Type B pancreatic cell (in vitro differentiated cells): ENCODE measurements at places on chromosomes 3 and 15. TPM values are rescaled to one million over a fixed set of nuclear protein-coding genes. Genes with fewer than 3 reads are reported as not detected.

- DNase-seq: no peak
Measured at GRCh38 chr3:149134575-149134974, 5.1 kb downstream of the HPS3 start.

- no peak for DNase-seq
Measured at GRCh38 chr3:185555101-185555501, 2.7 kb upstream of the LIPH start.

DNA sequence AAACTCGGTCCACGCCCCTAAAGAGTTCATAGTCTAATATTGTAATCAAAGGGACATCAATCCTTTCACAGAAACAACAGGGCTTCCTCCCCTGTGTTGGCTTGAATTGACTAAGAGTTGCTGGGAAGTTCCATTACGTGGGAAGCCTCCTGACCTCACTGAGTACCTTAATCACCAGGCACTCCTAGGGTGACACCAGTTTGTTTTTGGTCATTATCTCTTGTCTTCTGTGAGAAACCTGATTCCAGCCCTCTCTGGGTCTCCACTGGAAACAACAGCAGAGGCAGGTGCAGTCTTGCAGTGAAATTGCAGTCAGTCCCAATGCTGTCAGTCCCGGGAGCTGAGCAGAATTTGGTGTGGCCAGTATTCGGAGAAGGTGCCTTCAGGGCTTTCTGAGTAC is 55.4 kb downstream of the BOC start:
- no peak for DNase-seq

DNA sequence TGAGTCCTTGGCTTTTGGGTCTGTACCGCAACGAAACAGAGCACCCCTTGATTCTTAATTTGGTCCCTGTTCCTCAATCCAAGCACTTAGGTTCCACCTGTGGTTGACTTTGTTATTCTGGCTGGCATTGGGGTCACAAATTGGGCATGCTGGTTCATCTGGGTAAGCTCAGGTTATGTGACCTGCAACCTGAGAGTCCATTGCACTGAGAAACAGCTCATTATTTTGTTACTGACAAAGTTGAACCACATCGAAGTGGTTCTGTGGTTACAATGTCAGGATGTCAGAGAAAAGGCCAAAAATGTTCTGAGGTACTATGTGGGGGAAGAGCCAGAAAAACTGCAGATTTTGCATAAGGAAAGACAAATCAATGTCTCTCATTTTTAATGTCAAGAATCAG is 74.2 kb downstream of the ZNF621 start:
- DNase-seq: no peak

- no peak for DNase-seq
Measured at GRCh38 chr3:74599564-74599963, 14.9 kb downstream of the CNTN3 start.

GRCh38 chr15:33201491-33202231 is 7.1 kb upstream of the FMN1 start:
- DNase-seq: no peak

- DNase-seq: no peak
Measured at GRCh38 chr3:43076857-43077256, 29.0 kb downstream of the POMGNT2 start.

DNA sequence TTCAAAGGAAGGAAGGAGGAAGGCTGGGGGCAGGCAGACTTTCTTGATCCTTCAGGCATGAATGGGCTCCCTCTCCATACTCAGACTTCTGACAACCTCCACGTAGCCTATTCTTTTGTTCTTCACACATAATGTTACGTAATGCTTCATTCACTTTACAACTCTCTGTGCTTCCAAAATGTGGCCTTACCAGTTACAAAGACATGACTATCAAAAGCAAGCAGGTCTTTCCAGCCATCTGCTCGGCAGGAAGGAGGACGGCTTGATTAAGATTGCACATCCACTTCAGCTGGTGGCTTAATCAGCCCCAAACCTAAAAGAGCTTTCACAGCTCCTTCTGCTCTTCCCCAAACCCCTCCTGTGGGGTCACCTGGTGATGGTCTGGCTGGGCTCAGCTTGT is 263.2 kb downstream of the XXYLT1 start:
- DNase-seq: no peak

- no peak for DNase-seq
Measured at GRCh38 chr15:70036585-70037291, 61.0 kb downstream of the TLE3 start.

GRCh38 chr3:177733233-177733632 is 536.0 kb upstream of the TBL1XR1 start:
- DNase-seq: no peak

- DNase-seq: no peak
Measured at GRCh38 chr3:58027704-58028317, 19.6 kb downstream of the FLNB start.

DNA sequence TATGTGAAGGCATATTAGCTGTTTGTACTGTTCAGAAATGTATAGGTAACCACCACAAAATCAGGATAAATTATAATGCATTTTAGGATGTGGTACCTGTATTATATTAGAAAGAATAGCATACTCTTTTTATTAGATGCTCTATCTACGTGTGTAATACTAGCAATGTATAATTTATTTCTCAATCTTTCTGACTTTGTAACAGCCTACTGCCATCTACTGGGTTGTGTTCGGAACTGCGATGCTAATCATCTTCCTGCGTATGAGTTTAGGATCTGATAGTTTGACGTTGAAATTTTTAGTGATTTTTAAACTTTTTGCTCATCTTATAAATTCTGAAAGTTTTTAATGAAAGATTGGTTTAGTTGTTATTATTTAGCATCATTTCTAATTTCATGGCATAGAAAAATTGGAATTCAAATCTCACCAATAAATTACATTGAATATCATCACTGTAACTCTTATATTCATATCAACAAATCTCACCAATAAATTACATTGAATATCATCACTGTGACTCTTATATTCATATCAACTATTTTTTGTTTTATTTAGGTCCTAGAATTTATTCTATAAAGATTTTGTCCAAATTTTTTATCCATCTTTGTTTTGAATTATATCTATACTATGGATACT is 322.7 kb upstream of the ZNF717 start:
- no peak for DNase-seq

GRCh38 chr15:49815950-49816349 is 195.1 kb downstream of the DTWD1 start:
- no peak for DNase-seq

DNA sequence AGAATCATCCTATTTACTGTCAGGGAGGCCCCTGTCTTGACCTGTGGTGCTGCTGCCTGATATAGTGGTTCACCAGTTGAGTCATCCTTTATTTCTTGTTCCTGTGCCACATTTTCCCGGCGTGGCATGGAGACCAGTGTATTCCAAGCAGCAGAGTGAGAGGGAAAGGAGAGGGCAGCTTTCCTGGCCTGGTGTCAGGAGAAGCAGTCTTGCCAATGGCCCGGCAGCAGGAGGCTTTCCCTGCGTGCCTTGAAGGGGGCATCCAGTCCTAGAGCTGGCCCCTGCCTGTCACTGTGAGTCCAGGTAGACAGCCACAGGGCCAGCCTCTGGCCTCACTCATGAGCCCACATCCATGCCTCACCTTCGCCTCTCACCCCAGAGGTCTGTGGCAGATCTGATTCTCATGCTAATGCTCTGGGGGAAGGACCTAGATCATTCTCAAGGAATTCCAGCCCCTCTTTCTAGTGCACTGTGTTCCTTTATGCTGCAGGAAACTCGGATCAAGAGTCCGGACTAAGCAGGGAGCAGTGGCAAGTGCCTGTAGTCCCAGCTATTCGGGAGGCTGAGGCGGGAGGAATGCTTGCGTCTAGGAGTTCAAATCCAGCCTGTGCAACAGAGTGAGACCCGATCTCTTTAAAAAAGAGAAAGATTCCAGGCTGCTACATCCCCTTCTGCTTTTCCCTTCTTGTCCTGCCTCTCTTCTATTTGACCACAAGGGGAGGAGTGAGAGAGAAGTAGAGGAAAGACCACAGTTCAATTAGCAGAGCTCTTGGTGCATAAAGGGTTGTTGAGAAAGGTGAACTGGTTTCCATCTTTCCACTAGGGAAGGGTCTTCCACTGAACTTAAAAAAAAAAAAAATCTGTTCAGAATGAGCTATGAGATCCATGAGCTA is 66.8 kb upstream of the HACD2 start:
- DNase-seq: no peak

- DNase-seq: no peak
Measured at GRCh38 chr3:186315581-186316354, 46.3 kb downstream of the DGKG start.

GRCh38 chr3:133570139-133570936 is 3.1 kb upstream of the CDV3 start:
- DNase-seq: no peak

GRCh38 chr15:68817304-68818065 is 3.2 kb downstream of the ANP32A start:
- no peak for DNase-seq

DNA sequence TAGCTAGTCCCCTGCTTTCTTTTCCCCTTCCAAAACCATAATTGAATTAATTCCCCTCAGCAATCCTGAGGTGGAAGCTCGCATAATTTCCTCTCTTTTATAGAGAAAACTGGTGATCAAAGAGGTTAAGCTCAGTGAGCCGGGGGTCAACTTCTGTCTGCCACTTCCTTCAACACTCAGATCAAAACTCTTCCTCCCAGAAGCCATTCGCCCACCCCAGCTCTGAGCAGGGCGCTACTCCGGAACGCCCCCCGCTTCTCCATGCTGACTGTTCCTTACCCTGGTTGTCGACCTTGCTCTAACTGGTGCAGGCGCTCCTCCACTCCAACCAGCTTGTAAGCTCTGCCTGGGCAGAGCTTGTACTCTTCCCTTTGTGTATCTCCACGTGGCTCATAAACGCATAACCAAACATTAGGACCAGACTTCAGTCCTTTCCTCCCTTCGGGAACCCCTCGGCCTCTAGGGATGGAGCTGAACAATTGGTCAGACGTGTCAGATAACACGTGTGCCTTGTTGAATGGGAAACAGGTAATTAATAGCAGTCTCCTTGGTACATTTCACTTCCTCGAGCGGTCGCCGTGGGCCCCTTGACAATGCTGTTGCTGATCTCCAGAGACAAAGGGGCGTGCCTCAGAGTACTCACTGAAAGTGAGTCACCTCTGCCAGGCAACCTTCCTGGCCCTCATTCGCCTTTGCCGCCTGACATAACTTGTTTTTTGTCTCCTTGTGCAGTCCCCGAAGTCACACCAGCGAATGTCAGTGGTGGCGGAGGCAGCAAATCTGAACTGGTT is 71.8 kb downstream of the IL5RA start:
- no peak for DNase-seq

DNA sequence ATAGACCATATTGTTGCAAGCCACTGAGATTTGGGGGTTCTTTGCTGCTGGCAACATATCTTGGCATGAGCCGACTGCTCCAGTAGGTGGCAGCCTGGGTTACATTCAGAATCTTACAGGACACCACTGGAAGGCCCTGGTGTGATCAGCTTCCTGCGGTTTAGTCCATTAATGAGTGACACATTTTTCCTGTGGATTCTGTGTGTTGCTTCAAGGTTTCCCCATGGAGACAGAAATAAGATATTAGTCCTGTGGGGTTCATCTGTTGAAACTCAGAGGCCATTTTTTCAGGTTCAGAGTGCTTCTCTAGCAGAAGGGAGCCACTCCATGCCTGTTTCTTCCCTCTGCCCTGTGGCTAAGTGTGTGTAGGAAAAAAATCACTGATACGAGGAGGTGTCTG is 116.2 kb downstream of the MFSD1 start:
- DNase-seq: no peak

GRCh38 chr3:185677146-185677829 is 91.2 kb downstream of the SENP2 start:
- DNase-seq: no peak

GRCh38 chr3:32886911-32887310 is 64.5 kb upstream of the CCR4 start:
- DNase-seq: no peak

GRCh38 chr15:63970621-63971426 is 75.5 kb downstream of the DAPK2 start:
- no peak for DNase-seq

Gene CYFIP1
- 108 and 118 TPM in 2 replicates for total RNA-seq

Gene NEK4
- 38.3 and 47.2 TPM in 2 replicates for total RNA-seq

Gene MED12L
- total RNA-seq: 3.2 and 6.4 TPM in 2 replicates

Gene LIPH
- total RNA-seq: 5.3 and 8.4 TPM in 2 replicates

Gene SAXO2
- 2.4 and 5.8 TPM in 2 replicates for total RNA-seq

Gene RBM15B
- 54.3 and 66.4 TPM in 2 replicates for total RNA-seq

Gene TRH
- 0.74 and 5.3 TPM in 2 replicates for total RNA-seq

Gene PAQR9
- 0.12 and 0.58 TPM in 2 replicates for total RNA-seq
